ENCODE measurements at places on chromosomes 2 and 18.

GRCh38 chr2:198706476-198707082, 751.2 kb downstream of the SATB2 start:
- no peak for DNase-seq

DNA sequence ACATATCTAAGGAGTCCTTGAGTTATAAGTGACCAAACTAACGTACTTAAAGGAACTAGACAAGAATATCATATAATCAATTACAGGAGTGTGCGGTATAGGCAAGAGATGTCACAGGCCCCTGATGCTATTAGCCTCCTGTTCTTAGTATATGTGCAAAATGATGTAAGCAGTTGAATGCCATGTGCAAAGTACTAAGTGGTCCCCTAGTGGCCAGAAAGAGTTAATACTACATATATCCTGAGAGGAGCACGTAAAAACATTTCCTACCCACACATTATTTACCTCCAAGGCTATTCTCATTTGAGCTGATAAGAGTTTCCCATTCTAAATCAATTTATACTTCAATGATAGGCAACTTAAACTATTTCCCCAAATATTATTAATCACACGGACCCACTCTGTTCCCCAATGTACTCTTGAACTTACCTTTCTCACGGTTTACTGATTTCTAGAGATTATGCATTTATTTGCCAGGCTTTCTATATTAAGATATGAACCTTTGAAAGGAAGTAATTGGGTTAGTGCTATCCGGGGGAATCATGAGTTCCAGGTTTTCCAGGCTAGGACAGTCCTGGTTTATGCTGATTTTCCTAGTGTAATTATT, 158.0 kb upstream of the KLHL14 start:
- DNase-seq: no peak

- DNase-seq: no peak
Observed at GRCh38 chr2:45450634-45451033, 160.4 kb downstream of the SRBD1 start.

GRCh38 chr2:70304498-70304897, 2.6 kb upstream of the FAM136A start:
- DNase-seq: no peak

GRCh38 chr2:44748-45341, 1.5 kb downstream of the FAM110C start:
- no peak for DNase-seq

DNA sequence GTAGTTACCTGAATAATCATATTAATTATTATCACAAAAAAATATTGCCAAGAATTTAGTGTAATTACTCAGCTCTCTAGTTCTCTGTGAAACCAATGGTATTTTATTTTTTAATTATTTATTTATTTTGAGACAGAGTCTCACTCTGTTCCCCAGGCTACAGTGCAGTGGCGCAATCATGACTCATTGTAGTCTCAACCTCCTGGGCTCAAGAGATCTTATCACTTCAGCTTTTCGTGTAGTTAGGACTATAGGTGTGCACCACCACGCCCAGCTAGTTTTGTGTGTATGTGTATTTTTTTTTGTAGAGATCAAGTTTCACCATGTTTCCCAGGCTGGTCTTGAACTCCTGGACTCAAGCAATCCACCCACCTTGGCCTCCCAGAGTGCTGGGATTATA, 440.4 kb upstream of the CDH20 start:
- DNase-seq: no peak

- DNase-seq: no peak
Observed at GRCh38 chr2:84202166-84202565, 256.9 kb downstream of the SUCLG1 start.
